Activated CD4-positive, alpha-beta T cell treated with anti-CD3 and anti-CD28 coated beads for 36 hours (primary cell): ENCODE measurements at places on chromosomes 6 and 20.
A peak's percentile ranks its signal among the peaks of the same experiment; 100 is the strongest.

DNA sequence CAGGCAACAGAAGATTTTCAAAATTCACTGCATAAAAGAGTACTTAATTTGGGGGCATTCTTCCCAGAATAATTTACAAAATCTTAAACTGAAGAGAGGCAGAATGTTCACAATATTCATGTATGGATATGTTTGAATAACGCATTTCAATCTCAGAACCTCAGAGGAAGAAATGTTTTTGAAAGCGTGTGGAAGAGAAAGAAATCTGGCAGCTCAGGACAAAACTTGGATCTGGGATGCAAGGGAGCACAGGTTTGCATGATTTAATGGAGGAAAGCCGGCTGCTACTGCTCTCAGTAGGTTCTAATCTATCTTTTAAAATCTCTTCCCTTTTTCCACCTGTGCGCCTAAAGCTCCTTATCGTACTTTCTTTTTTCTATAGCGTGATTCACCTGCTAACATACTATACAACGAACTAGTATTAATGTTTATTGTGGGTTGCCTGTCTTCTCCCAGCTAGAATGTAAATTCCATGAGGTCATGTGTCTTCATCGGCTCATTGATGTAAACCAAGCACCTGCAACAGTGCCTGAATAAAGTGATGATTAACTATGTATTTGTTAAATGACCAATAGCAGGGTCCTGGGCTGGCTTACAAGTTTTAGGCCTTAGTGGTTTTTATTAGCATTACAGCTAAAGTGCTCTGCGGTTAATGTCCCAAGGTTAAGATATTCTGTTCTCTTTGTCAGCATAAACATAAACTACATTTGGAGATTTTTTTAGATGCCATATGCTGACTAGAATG lies 15.3 kb downstream of the PRL start:
- DNase-seq, result no peak

DNA sequence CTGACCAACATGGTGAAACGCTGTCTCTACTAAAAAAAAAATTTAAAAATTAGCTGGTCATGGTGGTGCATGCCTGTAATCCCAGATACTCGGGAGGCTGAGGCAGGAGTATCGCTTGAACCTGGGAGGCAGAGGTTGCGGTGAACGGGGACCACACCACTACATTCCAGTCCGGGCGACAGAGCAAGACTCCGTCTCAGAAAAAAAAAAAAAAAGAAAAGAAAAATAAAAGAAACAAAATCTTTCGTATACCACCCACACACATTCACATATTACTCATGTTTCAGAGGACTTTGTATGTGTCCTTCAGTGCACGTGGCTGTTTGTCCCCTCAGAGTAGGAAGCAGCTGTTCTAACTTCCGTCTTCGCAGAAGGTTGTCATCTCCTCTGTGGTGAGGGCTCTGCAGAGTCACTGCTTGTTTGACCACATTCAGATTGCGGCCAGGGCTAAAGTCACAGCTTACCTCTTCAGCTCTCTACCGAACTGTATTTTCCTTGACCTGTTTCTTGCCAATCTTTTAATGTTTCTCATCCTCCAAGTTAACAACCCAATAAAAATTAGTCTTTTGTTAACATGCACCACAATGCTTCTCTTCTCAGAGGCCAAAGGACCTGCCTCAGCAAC lies 36.6 kb upstream of the HIVEP1 start:
- DNase-seq, result peak; percentile 48

DNA sequence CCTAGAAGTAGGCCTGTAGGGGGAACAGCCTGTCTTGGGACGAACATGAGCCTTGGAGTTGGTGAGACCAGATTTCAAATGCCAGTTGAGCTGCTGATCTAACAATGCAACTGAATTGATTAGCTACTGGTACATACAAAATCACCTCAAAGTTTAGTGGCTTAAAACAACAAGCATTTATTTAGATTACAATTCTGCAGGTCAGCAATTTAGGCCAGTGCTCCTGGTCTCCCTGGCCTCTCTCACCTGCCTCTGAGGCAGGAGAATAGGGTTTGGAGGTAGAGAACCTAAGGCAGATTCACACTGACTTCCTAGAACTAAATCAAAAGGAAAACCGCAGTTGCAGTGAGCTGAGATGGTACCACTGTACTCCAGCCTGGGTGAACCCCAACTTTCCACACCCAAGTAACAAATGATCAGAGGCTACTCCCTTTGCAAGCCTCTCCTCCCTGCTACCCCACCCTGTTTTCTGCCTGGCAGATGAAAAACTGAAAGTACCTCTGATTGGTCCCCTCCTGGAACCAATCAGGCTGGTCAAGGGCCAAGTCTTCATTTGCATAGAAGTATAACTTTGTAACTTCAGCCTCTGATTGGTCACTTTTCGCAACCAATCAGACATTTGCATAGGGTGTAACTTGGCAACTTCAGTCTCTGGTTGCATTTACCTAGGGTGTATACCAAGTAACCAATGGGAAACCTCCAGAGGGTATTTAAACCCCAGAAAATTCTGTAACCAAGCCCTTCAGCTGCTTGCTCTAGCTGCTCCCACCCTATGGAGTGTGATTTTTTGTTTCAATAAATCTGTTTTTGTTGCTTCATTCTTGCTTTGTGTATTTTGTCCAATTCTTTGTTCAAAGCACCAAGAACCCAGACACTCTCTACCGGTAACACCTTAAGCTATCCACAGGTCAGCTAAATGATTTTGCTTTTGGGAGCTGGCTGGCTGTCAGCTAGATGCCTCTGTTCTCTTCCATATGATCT lies 8.1 kb upstream of the UBR2 start:
- DNase-seq, result peak; percentile 16

DNA sequence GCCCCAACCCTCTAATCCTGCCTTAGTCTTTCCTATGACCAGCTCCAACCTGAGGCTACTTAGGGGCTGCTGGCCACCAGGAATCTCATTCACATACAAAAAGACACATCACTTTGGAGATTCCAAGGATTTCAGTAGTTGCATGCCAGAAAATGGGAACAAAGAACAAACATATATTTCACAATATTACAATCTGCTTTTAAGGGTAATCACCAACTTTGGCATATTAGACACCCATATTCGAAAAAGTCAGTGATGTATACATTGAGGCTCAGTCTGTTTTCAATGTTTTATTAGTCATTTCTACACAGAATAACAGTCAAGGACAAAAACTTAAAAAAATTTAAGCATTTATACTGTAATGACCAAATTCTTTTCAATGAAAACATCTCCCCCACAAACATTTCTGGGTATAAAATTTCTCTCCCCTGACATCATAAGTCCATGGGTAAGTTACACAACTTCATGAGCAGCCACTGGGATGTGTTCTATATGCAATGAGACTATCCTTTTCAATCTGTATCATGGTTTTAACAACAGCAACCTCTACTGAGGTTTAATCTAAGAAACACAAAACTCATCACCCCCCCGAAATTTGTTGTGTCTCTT lies 103.5 kb downstream of the MAP7 start:
- no peak for DNase-seq

DNA sequence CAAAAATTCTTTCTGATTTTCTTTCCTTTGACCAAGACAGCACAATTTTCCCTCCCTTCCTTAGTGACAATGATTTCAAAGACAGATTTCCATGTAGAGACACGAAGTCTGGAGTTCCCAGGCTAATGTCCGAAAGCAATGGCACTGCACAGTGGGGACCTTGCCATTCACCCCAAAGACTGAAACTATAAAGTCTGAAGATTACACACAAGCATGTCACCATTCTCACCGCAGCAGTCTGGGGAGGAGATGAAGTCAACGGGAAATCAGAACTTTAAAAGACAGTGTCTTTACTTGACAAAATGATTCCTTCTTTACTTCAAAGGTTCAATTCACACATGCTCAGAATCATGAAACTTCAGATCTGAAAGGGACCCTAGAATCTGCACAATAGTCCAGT lies 8.3 kb downstream of the B4GALT5 start:
- peak; percentile 27 for DNase-seq

- no peak for DNase-seq
These were observed 147.2 kb upstream of the SNX9 start for GRCh38 chr6:157675831-157676230.

DNA sequence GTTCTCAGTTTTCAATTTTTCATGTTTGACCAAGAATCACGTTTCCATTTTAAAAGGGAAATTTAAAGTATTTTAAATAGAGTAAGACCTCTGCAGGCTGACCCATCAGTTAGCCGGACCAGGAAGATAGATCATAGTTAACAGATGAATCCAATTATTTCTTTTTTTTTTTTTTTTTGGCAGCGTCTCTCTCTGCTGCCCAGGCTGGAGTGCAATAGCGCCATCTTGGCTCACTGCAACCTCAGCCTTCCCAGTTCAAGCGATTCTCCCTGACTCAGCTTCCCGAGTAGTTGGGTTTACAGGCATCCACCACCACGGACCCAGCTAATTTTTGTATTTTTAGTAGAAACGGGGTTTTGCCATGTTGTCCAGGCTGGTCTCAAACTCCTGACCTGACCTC lies 256.7 kb upstream of the CNR1 start:
- no peak for DNase-seq

DNA sequence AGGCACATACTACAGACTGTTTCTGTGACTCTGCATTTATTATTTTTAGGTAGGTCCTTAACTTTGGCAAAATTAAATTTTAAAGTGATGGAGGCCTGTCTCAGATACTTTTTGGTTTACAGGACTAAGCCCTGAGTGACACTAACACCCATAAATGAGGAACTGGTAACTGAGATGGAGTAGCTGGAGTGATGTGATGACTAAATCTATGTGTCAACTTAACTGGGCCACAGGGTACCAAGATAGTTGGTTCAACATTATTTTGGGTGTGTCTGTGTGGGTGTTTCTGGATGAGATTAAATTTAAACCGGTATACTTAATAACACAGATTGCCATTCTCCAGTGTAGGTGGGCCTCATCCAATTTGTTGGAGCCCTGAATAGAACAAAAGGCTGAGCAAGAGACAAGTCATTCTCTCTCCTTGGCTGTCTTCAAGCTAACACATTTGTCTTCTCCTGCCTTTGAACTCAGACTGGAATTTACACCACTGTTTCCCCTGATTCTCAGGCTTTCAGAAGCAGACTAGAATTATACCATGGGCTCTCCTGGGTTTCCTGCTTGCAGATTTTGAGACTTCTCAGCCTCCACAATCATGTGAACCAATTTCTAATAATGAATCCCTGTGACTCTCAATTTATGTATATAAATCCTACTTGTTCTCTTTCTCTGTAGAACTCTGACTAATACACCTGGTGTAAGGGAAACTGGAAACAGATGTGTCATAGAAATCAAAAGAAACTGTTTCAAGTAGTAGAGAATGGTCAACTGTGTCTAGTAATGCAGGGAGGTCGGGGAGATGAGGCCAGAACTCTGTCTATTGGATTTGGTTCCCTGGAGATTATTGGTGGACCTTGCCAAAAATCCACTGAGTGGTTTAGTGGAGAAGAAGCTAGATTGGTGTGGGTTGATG lies 579.2 kb downstream of the EPM2A start:
- DNase-seq, result no peak

DNA sequence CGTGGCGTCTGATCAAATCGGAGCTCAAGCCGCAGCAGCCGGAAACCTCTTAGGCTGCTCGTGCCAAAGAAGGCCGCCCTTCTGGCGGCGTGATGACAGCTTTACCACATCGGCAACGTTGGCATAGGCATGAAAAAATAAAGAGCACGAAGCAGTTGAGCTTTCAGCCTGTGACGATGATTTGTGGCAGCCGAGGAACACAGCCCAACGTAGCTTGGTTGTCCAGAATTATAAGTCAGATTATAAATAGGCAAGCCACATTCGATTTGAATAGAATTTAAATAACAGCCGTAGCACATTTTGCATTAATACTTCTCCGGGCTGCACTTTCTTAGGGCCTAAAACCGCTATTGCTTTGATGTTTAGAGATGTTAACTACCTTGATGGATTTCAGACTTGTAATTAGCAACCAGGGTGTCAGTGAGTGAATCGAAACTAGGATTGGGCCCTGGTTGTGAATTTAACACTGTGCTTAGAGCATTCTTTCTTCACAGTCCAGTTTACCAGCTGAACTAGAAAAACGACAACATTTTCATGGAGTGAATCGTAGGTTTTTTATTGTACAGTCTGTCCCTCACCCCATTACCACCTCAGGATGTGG lies 864 bp upstream of the BCLAF1 start:
- peak; percentile 87 for DNase-seq

- no peak for DNase-seq
These were observed 395.4 kb downstream of the CDC5L start for GRCh38 chr6:44782892-44783291.

- DNase-seq, result no peak
These were observed 48.2 kb downstream of the HBS1L start for GRCh38 chr6:135006386-135006914.

DNA sequence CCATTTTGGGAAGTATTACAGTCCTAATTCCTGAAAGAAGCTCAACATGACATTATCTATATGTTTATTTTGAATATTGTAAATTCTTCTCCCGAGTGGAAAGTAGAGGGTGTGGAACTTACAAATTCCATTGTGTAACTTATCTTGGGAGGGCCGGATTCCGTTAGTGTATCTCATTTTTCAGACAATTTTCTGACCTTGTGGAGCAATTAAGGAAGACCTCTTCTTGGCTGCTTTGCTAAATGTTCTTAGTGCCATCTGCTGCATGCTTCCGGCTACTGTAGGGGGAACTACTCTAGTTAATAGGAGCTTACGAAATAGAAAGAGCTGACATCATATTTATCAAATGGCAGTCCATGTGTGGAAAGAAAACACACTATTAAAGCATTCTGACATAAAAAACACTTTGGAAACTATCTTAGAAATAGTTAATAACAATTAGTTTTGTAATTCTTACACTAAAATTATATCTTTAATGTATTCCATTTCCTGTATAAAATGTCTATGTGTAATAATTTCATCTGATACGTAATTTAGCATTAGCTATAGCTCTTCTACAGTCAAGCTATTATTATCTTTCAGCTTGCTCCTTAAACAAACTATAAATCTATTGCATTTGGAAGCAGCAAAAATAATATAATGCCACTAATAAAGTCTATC lies 41.5 kb upstream of the KCNQ5 start:
- DNase-seq, result peak; percentile 10

- no peak for DNase-seq
These were observed 151.7 kb upstream of the AKAP12 start for GRCh38 chr6:151087861-151088598.

- no peak for DNase-seq
These were observed 80.9 kb upstream of the TOX2 start for GRCh38 chr20:43833511-43834395.

DNA sequence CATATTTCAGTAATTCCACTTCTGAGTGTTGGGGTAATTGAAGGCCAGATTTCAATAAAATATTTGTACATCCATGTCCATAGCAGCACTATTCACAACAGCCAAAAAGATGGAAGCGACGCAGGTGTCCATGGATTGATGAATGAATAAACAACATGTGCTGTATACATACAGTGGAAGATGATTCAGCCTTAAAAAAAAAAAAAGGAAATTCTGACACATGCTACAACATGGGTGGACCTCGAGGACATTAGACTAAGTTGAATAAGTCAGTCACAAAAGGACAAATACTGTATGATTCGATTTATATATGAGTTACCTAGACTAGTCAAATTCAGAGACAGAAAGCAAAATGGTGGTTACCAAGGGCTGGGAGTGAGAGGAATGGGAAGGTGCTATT lies 57.2 kb downstream of the TRAM2 start:
- no peak for DNase-seq
